ENCODE measurements at places on chromosomes 6 and 20.

DNA sequence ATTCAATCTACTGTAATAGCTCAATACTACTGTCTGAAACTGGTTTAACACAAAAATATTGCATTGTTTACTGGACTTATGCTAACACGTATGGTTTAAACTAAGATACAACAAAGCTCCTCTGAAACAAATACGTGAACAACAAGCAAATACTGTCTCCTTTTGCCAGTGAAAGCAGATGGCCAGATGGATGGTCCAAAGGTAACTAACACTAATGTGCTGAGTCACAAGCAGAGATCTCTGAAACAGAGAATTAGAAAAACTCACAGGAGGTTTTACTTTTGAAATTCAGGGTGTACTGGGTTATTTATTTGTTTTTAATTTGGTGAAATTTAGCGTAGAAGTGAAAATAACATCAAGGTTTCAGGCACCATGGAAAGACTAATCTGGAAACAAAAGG lies 124.3 kb upstream of the SOX4 start:
- no peaks in the 10 kb centered on the region for H3K4me1 ChIP-seq
- H3K27ac ChIP-seq: no peak overlapping the region

GRCh38 chr20:34558320-34559218 lies at the start of gene MAP1LC3A:
Gene MAP1LC3A, plus strand, starts transcription at chr20:34558718. Its CDS starts 151 bp downstream, at chr20:34558869.
- no peaks in the 10 kb centered on the region for H3K36me3 ChIP-seq
- H3K4me1 ChIP-seq: peaks cover 4% of the 10 kb centered on the region
- DNase-seq: peak; percentile 95

GRCh38 chr20:42985628-42986027 lies 204.1 kb downstream of the PTPRT start:
- peaks cover 37% of the 10 kb centered on the region for H3K4me1 ChIP-seq
- H3K27ac ChIP-seq: no peak overlapping the region
- H3K4me3 ChIP-seq: no peak overlapping the region
- peak; percentile 36 for DNase-seq
- no peaks in the 10 kb centered on the region for H3K36me3 ChIP-seq

- peaks cover 67% of the 10 kb centered on the region for H3K4me1 ChIP-seq
- peak; percentile 56 for DNase-seq
- 0 out of 2 replicates have a peak, but pooled peaks cover 3% of the 10 kb centered on the region for H3K36me3 ChIP-seq
- H3K27ac ChIP-seq: no peak overlapping the region
- peak overlapping the region; percentile 72 for H3K4me3 ChIP-seq
- peaks cover 97% of the 10 kb centered on the region for H3K27me3 ChIP-seq
Measured at GRCh38 chr6:108175592-108176279, 9.9 kb downstream of the NR2E1 start.

GRCh38 chr6:3926150-3926482 lies 76.9 kb downstream of the FAM50B start:
- H3K27me3 ChIP-seq: no peaks in the 10 kb centered on the region
- DNase-seq: no peak
- peaks cover 19% of the 10 kb centered on the region for H3K4me1 ChIP-seq
- H3K36me3 ChIP-seq: no peaks in the 10 kb centered on the region
- no peak overlapping the region for H3K4me3 ChIP-seq
